ENCODE measurements at places on chromosomes 3 and 15. TPM values are rescaled to one million over a fixed set of nuclear protein-coding genes. Genes with fewer than 3 reads are reported as not detected.

The LRRN1 gene
- total RNA-seq, result not detected

The ACKR4 gene
- 0.43 TPM for total RNA-seq

The ZNF660 gene
- total RNA-seq, result not detected

The C3orf49 gene
- not detected for total RNA-seq

The HIGD2B gene
- 1.0 TPM for total RNA-seq

The MFAP1 gene
- total RNA-seq, result 10.9 TPM

DNA sequence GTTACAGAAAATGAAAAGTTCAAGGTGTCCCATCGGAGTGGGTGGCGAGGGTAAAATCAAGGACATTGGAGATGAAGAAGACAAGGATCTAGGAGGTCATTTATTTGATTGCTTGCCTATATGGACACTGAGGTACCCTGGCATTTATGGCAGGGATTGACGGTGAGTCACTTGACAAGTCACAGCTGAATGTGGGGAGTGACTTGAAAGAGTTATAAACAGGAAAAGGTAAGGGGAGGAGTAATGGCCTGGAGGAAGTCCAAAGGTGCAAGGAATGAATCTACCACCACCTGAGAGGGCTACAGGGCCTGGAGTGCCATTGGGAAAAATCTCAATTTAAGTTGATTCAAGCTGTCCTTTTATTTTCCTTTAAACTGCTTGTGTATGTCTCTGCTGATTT lies 11.8 kb upstream of the SGO1 start:
- DNase-seq, result peak; percentile 52

DNA sequence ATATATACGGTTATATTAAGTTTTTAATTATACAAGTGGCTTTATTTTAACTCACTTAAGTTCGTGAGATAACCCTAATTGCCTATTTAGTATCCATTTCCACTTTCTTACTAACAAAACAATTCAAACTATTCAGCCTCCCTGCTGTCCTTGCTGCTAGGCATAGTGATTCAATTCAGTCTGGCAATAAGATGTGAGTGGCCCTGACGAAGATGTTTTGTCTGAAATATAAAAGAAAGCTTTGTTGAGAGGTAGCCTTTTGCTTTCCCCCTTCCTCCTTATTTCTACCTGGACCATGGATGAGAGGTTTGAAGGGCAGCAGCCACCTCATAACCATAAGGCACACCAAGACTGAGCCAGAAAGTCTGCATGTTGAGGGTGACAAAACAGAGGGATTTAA lies 89.3 kb upstream of the TRIM42 start:
- DNase-seq, result no peak

- no peak for DNase-seq
Measured at GRCh38 chr3:61650276-61650675, 88.9 kb downstream of the PTPRG start.

DNA sequence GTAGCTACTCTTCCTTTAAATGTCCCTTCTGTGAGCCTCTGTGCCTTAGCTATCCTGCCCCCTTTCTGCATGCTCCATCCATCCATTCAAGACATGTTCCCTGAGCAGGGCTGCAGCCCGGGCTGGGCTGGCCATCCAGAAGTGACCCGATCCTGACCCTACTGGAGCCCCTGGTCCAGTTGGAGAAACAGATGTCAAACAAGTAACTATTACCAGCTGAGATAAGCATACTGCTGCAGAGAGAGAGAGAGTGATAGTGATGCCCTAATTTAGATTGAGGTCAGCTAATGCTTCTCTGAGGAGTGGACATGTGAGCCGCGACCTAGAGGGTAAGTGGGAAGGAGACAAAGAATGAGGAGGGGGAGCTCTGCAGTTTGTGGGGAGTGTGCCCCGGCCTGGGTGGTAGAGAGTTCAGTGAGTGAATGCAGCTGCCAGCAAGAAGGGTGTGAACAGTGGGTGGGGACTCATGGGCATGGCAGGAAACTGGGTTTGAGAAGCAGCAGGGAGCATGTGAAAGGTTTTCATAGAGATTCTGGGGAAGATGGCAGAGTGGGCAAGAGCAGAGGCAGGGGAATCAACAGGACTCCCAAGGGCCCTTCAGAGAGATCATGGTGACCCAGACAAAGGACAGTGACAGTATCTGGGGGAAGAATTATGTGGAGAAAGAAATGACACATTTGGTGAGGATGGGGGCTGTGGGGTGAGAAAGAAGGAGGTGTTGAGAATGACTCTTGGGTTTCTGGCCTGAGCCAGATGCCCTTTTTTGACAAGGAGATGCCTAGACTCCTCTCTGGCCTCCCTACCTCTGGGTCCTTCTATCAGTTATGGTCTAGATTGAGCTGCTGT lies 44.9 kb downstream of the CHCHD6 start:
- no peak for DNase-seq

- DNase-seq, result no peak
Measured at GRCh38 chr3:124282751-124283651, 291.1 kb upstream of the ROPN1 start.

DNA sequence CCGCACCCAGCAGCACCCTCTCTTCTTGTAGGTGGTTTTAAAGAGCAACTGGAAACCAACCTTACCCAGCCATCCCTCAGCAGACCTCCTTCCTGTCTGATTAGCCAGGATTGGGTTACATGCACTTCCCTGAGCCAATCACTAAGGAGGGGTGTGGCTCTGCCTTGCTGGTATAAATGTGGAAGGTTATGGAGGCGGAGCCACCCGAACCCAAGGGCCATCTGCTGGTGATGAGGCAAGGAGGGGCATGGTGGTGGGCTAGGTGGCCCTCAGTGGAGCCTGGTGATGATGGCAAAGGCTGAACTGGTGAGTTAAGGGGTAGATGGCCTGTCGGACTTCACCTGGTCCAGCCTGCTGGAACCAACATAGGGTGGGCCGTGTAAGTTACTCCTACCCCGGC lies 39.8 kb downstream of the CCDC33 start:
- peak; percentile 4 for DNase-seq

DNA sequence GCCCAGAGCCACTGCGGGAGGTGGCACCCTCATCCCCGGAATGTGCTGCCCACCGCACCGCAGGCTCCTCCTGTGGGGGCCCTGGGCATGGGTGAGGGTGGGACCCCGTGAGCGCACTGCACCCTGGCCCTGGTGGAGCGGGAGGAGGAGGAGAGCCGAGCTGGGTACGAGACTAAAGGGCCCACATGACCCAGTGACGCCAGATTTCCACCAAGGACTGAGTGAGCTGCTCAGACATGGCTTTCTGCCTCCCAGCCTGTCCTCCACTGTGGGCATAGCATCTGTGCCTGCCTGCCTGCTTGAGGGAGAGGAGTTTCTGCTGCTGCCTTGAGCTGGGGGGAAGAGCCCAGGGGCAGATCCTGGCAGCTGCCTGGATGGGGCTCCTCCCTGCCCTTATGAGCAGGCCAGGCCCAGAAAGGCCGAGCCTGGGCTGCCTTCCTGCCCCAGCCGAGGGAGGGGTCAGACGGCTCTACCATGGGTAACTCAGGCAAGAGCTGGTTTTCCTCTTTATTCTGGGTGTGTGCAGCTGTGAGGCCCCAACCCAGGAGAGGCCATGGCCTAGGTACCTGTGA lies 88.4 kb downstream of the VGLL4 start:
- no peak for DNase-seq

DNA sequence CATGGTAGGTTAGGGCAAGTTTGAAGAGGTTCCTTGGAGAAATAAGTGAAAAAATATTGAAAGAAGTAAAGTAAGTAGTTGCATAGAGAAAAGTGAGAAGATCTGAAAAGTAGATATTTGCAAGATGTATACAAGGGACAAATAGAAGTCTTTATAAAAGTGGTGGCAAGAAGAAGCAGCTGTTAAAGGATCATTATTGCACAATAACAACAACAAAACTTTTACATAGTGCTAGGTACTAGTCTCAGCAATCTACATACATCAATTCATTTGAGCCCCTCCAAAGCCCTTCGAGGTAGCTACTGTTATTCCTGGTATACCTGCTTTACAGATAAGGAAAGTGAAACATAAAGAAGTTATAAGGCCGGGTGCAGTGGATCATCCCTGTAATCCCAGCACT lies 239.6 kb downstream of the MEIS2 start:
- no peak for DNase-seq

DNA sequence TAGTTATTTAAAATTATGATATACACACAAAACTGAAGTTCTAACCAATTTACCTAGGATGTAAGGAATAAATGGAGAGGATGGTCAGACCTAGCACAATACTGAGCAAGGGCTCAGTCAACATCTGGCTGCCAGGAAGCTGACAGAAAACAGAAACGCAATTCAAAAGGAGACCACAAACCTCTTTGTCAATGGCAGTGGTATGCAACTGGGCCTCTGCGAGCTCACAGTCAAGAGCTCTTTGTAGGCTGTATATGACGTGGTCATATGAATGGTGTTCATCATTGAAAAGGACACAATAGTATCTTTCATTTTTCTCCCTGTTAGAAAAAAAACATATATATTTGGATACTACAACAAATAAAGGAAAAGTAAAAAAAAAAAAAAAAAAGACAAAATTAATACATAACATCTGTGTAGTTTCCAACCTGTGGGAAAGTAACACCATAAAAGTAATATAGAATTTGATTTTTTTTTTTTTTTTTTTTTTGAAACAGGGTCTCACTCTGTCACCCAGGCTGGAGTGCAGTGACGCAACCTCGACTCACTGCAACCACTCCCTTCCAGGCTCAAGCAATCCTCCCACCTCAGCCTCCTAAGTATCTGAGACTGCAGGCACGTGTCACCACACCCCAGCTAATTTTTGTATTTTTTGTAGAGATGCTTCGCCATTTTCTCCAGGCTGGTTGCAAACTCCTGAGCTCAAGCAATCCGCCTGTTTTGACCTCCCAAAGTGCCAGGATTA lies 37.9 kb downstream of the UBR1 start:
- DNase-seq, result no peak

DNA sequence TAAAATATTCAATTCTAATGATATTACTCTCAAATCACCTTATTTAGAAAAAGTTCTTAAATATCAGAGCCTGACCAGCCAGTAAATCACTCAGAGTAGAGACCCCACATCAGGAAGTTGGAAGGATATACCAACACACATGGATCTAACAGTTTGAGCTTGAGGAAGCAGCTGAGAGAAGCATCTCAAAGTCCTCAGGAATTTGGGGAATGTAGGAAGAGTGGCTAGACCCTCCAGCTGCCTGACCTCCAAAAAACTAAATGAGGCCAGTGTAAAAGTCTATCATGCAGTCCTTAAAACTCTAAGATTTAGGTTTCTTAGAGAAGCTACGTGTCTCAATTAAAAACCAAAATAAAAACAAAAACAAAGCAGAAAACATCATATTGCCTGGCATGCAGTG lies 55.4 kb downstream of the SETD2 start:
- no peak for DNase-seq

- DNase-seq, result no peak
Measured at GRCh38 chr3:138440121-138440521, 5.7 kb downstream of the ESYT3 start.

DNA sequence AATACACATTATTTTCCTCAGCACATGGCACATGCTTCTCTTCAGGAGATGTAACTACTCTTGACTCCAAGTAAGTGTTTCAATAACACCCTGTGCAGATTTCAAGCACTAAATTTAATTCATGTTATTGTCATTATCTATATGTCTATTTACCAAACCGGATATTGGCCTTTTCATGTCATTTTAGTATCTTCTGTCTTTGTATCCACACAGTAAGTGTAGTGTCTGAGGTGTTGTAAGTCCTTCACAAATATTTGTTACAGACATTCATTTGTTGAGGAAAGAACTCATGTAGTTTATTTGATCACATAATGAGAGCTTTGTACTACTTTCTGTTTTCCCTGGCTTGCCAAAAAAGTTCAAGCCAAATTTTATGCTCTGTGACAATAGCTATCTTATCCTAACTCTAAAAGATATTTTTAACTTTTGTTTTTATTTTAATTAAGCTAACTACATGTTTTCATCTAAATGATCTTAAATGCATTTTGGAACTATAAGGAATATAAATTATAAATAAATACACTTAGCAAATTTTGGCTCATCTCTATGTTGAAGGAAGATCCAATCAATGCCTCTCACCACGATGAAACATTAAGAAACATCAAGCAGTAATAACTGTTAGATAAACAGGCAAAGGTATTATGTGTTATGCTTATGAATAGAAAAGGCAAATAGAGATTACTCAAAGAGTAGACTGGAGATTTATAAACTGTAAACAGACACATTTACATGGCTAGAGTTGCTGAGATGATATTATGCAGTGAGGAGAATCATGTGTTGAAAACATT lies 48.3 kb downstream of the SPTSSB start:
- DNase-seq, result no peak

GRCh38 chr3:180789774-180790173 lies 110.5 kb upstream of the CCDC39 start:
- DNase-seq, result no peak

All from HT-29 (cell line).